Effector memory CD8-positive, alpha-beta T cell (primary cell): ENCODE measurements at places on chromosomes 2 and 18.

DNA sequence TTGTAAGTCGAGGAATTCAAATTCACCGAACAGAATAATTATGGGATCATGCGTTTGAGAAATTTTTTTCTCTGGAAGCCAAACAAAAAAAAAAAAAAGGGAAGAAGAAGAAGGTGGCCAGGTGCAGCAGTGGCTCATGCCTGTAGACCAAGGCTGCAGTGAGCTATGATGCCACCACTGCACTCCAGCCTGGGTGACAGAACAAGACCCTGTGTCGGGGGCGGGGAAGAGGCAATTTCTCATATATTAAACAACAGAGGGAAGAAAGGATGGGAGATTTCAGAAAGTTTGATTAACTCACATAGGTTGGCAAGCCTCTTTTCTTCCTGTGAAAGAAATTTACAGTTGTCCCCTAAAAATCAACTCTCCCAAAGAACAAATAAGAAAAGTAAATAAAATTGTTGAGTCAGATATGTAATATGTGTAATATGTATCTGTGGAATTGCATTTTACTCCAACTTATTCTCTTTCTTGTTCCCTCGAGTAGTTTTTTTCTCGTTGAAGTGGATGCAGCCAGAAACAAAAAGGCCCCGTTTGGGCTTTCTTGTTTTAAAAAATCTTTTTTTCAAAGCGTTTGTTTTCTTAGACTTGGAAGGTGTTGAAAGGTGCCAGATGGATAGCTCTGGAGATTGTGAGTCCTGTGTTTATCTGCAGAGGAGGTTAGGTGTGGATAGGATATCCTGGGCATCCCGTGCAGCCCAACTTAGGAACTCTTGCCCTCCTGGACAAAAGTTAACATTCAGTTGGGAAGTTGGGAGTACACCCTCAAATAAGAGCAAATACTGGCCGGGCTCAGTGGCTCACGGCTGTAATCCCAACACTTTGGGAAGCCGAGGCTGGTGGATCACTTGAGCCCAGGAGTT lies 25.4 kb upstream of the FMNL2 start:
- DNase-seq: no peak

DNA sequence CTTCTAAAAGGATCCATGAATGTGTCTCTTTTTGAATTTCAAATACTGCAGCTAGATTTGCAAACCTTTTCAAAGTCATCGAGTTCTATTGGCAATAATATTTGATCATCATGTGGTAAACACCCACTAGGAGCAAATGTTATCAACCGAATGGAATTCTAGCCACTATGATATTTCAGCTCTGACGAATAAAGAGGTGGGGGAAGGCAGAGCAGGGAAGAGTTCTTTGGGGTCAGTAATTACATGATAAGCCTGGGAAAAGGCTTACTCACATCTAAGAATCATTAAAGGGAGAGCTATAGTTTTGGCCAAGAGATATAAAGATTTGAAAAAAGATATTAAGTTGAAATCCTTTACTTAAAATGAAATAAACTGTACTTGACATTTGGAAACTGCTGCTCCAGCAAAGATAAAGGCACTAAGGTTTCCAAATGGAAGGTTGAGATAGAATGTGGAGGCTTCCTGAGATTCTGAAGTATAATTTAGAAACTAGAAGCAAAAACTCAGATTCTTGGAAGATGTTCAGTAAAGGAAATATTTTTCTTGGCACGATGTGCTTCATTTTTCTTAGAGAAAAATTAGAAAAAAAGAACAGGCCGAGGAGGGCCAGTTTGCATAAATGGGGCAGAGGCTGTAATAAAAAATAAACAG lies 104.7 kb upstream of the ARHGAP28 start:
- no peak for DNase-seq

DNA sequence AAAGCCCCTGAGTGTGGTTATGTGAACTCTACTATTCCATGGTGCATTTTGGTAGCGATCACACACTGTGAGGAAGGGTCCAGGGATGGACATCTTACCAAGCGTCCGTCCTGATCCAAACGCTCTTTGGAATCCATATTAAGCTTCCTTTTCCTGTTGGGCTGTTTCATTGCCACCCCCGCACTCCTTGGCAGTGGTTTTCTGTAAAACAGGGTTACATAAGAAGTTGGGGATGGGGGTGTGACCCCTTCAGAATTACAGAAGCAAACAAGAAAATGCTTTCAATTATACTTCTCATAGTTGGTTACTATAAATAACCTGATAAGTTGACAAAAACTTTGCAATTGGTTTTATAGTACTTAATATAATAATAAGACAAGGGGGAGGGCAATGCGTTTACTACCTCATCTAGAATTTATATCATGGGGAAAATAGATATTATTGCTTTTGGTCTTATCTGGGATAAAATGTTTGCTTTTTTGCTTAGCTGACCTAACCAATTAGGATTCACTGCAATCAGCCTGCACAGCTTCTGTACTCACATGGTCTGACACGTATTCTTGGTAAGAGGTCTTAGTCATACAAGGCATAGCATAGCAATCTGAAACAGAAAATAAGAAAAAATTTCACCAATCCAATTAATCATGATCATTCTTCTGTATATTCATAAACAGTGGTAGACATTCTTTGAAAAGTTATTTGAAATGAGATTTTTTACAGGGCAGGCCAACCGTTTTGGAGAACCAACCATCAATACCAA lies 103.1 kb downstream of the L3MBTL4 start:
- no peak for DNase-seq

DNA sequence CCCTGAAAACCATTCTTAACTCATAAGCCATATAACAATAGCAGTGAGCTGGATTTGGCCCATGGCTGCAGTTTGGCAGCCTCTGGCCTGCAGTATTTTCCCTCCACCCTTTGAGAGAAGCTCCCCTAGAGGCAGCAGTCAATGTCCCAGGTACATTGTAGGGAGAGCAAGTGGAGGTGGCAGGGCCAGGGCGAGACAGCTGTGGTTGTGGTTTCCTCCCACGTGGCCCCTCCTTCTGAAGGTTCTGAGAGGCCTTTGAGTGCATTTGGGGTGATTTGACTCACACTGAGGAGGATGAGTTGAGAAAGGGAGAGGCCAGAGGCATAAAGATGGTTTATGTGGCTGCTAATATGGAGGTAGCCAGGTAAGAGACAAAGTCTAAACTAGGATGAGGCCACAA lies 45.5 kb upstream of the LDAH start:
- peak; percentile 1 for DNase-seq
